ENCODE measurements at places on chromosomes 12 and 14.

- peaks cover 5% of the 10 kb centered on the region for H3K27me3 ChIP-seq
- H3K4me3 ChIP-seq, result no peak overlapping the region
- H3K4me1 ChIP-seq, result peaks cover 21% of the 10 kb centered on the region
- no peak overlapping the region for H3K27ac ChIP-seq
Measured at GRCh38 chr12:12209043-12209442, 57.8 kb downstream of the LRP6 start.

- H3K27ac ChIP-seq, result peak overlapping the region; percentile 91
- H3K4me1 ChIP-seq, result peaks cover 41% of the 10 kb centered on the region
- H3K4me3 ChIP-seq, result peak overlapping the region; percentile 92
- no peak for DNase-seq
- H3K36me3 ChIP-seq, result peaks cover 29% of the 10 kb centered on the region
- H3K27me3 ChIP-seq, result no peaks in the 10 kb centered on the region
Measured at GRCh38 chr12:52050116-52050757, 1.0 kb upstream of the NR4A1 start.

DNA sequence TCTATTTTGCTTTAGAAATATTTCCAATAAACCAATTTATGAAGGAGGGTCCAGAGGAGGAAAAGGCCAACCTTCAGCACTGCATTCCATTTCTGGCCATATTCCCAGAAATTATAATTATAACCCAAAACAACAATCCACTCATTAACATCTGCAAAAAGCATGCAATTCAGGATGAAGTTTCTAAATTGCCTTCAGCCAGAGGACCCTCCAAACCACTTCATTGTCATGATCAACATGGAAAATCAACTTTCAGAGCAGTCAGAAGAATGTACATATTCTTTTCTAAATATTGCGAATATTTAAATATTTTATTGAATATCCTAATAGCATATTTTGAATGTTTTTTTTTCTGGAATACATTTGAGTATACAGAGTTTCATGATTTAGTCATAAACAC is 332.6 kb upstream of the TMEM132C start:
- no peaks in the 10 kb centered on the region for H3K36me3 ChIP-seq
- H3K27me3 ChIP-seq, result no peaks in the 10 kb centered on the region
- DNase-seq, result no peak
- H3K4me3 ChIP-seq, result no peak overlapping the region

- H3K27me3 ChIP-seq, result no peaks in the 10 kb centered on the region
- H3K27ac ChIP-seq, result no peak within 1 kb of the TSS
- peaks cover 15% of the 10 kb centered on the region for H3K4me1 ChIP-seq
- H3K36me3 ChIP-seq, result no peaks in the 10 kb centered on the region
Measured at GRCh38 chr12:51346581-51346980, at the start of gene CELA1. CELA1 (minus strand) TSS chr12:51346679; CDS start chr12:51346638, 41 bp downstream.

DNA sequence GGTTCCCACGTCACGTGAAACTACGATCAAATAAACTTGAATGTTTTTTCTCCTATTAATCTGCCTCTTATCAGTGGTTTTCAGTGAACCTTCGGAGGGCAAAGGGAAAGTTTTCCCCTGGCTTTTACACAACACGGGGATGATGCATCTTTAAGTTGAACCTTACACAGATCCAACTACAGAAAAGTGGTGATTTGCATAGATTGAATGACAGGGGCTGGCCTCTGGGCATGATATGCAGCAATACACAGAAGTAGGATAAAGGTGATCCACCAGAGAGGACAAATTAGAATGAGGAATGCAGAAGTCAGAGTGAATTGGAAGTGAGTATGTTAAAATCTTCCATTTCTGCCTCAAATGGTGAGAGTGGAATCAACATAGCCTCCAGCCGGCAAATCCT is 11.6 kb downstream of the GSG1 start:
- no peak for DNase-seq
- peaks cover 6% of the 10 kb centered on the region for H3K4me1 ChIP-seq
- no peak overlapping the region for H3K27ac ChIP-seq
- H3K27me3 ChIP-seq, result no peaks in the 10 kb centered on the region

DNA sequence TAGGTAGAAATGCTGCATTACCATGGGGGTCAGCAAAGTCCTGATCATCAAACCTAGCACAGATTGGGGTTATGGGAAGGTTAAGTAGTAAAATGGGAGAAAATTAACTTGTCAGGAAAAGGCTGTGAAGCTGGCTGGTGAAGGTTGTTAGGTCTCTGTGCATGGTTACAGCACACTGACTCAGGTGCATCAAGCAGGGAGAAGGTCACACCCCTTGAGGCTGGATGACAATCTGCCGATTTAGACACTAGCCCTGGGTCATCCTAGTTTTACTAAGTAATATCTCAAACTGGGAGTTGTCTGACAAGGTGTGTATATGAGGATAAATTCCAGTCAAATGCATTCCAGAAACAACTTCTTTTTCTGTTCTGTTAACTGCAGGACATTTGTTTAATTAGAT is 271.1 kb upstream of the LRIG3 start:
- no peaks in the 10 kb centered on the region for H3K4me1 ChIP-seq
- DNase-seq, result no peak
- no peak overlapping the region for H3K27ac ChIP-seq
- H3K4me3 ChIP-seq, result no peak overlapping the region
- no peaks in the 10 kb centered on the region for H3K27me3 ChIP-seq
- H3K36me3 ChIP-seq, result no peaks in the 10 kb centered on the region

- H3K4me3 ChIP-seq, result no peak overlapping the region
- no peak for DNase-seq
- H3K27me3 ChIP-seq, result no peaks in the 10 kb centered on the region
- no peaks in the 10 kb centered on the region for H3K4me1 ChIP-seq
- H3K36me3 ChIP-seq, result no peaks in the 10 kb centered on the region
- no peak overlapping the region for H3K27ac ChIP-seq
Measured at GRCh38 chr14:26138764-26139445, 458.9 kb downstream of the NOVA1 start.

- H3K36me3 ChIP-seq, result no peaks in the 10 kb centered on the region
- H3K27me3 ChIP-seq, result peaks cover 43% of the 10 kb centered on the region
- H3K4me3 ChIP-seq, result peak within 1 kb of the TSS; percentile 33
- H3K4me1 ChIP-seq, result peaks cover 11% of the 10 kb centered on the region
Measured at GRCh38 chr12:131827961-131828534, at the start of gene MMP17. MMP17 (plus strand) TSS chr12:131828393; CDS start chr12:131828495, 102 bp downstream.

DNA sequence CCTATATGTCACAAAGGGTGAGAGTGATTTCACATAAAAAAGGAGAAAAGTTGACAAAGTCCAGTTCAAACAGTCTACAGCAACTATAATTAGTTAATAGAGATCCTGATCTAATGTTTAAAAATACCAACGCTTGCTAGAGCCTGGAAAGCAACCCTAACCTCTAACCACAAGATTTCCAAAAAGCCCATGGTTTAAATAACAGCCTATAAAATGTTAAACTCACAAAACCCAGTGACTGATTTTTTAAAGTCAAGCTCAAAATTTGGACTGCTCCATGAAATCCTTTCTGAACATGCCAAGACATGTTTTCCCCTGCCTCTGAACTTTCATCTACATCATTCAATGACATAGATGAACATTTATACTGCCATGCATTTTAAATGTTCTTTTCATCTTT is 81.6 kb downstream of the PLEKHG7 start:
- H3K27ac ChIP-seq, result no peak overlapping the region
- peaks cover 2% of the 10 kb centered on the region for H3K4me1 ChIP-seq
- H3K27me3 ChIP-seq, result no peaks in the 10 kb centered on the region
- DNase-seq, result no peak
- peaks cover 11% of the 10 kb centered on the region for H3K36me3 ChIP-seq

DNA sequence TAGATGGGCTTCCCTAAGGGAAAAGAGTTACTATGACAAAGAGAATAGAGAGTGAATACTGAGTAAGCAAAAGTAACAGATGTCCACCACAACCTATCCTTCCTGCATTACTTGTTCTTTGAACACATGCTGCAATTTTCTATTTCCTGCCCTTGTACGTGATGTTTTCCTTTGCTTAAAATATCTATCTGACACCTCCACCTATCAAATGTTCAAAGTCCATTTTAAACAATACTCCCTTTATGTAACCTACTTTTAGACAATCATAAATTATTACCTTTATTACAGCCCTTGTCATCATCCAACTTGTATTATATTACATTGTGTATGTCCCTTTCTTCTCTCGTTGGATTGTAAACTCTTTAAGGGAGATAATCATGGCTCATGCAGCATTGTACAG is 147.2 kb upstream of the DYRK2 start:
- H3K27ac ChIP-seq, result no peak overlapping the region
- peaks cover 12% of the 10 kb centered on the region for H3K4me1 ChIP-seq
- no peaks in the 10 kb centered on the region for H3K27me3 ChIP-seq

GRCh38 chr12:15603474-15604085 is 185.6 kb downstream of the EPS8 start:
- H3K4me3 ChIP-seq, result no peak overlapping the region
- H3K4me1 ChIP-seq, result peaks cover 6% of the 10 kb centered on the region
- H3K27me3 ChIP-seq, result peaks cover 4% of the 10 kb centered on the region
- no peak overlapping the region for H3K27ac ChIP-seq
- DNase-seq, result no peak

GRCh38 chr14:77918448-77918847 is 118.5 kb downstream of the ADCK1 start:
- H3K36me3 ChIP-seq, result peaks cover 8% of the 10 kb centered on the region
- H3K27ac ChIP-seq, result no peak overlapping the region
- no peak for DNase-seq
- no peaks in the 10 kb centered on the region for H3K4me1 ChIP-seq
- H3K27me3 ChIP-seq, result no peaks in the 10 kb centered on the region

DNA sequence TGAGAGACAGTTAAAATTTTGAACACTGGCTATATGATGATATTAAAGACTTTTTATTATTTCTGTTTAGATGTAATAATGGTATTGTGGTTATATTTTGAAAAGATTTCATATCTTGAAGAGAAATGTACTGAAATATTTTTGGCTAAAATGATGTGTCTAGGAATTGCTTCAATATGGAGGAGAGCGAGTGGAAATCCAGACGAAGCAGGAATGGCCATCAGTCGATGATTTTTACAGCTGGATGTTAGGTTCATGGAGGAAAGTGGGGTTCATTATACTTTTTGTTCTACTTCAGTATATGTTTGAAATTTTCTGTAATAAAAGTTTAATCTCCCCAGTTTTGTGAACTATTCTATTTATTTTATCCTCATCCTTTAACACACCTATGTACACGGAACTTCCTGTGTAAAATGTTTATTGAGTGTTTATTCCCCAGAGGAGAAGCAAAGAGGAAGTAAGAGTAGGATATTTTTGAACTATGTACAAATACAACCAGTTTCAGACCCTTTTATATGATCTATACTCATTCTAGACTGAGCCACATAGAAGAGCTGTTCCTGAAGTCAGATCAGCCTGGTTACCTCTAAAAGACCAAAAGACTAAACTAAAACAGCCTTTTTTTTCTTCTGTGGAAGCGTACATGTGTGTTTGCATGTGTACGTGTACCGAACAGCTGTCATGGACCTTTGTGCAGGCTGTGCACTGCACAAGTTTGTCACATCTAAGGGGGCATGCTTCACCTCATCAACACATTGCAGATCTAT is 211.0 kb upstream of the NUDT4 start:
- DNase-seq, result no peak
- H3K4me1 ChIP-seq, result peaks cover 12% of the 10 kb centered on the region
- H3K27me3 ChIP-seq, result peaks cover 4% of the 10 kb centered on the region
- no peak overlapping the region for H3K4me3 ChIP-seq
- H3K27ac ChIP-seq, result no peak overlapping the region

- H3K27me3 ChIP-seq, result peaks cover 19% of the 10 kb centered on the region
- no peak overlapping the region for H3K4me3 ChIP-seq
- DNase-seq, result no peak
- no peak overlapping the region for H3K27ac ChIP-seq
- peaks cover 9% of the 10 kb centered on the region for H3K4me1 ChIP-seq
- H3K36me3 ChIP-seq, result no peaks in the 10 kb centered on the region
Measured at GRCh38 chr12:131833288-131833895, 5.2 kb downstream of the MMP17 start.

GRCh38 chr12:122282061-122282460 is 15.8 kb upstream of the VPS33A start:
- no peaks in the 10 kb centered on the region for H3K4me1 ChIP-seq
- no peak overlapping the region for H3K27ac ChIP-seq
- no peak for DNase-seq

GRCh38 chr14:61466249-61466904 is 145.0 kb downstream of the PRKCH start:
- H3K36me3 ChIP-seq, result peaks cover 42% of the 10 kb centered on the region
- no peaks in the 10 kb centered on the region for H3K27me3 ChIP-seq
- no peak overlapping the region for H3K4me3 ChIP-seq
- peak overlapping the region; percentile 68 for H3K27ac ChIP-seq

- no peak for DNase-seq
- H3K36me3 ChIP-seq, result no peaks in the 10 kb centered on the region
- H3K4me1 ChIP-seq, result no peaks in the 10 kb centered on the region
- no peak overlapping the region for H3K4me3 ChIP-seq
Measured at GRCh38 chr14:96270565-96271420, 14.8 kb downstream of the BDKRB1 start.

DNA sequence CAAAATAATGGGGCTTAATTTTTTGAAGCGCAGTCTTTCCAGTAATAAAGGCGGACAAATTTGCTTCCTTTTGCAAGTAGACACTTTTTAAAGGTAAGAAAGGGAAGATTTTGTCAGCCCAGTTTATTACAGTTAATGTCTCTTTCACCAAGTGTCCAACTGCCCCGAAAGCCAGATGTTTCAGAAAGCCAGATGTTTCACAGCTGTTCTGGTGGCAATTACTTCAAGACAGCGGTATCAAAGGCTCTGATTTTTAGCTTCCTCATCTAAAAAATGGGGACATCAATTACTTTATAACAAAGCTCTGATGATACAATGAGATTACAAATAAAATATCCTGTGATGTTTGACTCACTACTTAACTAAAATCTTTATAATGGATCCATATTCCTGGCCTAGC is 1.0 kb downstream of the WBP11 start:
- H3K36me3 ChIP-seq, result peaks cover 27% of the 10 kb centered on the region
- no peaks in the 10 kb centered on the region for H3K27me3 ChIP-seq
- no peak overlapping the region for H3K27ac ChIP-seq
- no peak for DNase-seq
- peaks cover 33% of the 10 kb centered on the region for H3K4me1 ChIP-seq

DNA sequence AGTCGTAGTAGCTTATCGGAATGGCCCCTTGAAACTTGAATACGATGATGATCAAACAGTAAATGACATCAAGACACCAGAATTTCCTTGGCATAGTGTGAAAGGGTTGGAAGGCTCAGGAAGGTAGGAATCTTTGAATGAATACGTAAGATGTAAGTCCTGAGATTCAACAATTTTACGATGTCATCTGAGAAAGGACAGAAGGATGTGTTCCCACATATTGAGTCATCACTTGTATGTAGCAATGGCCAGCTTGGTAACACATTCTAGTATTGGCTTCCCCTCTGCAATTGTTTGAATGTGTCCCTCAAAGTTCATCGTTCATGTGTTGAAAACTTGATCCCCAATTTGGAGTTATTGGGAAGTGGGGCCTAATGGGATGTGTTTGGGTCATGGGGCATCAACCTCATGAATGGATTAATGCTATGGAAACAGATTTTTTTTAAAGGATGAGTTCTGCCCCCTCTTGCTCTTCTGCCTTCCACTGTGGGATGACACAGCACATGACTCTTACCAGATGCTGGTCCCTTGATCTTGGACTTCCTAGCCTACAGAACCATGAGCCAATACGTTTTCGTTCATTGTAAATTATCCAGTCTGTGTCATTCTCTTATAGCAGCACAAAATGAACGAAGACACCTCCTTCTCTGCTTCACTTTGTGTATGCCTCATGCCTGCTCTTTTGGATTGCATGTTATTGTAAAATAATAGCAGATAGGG is 284.6 kb downstream of the BCAT1 start:
- H3K27ac ChIP-seq, result no peak overlapping the region
- H3K4me1 ChIP-seq, result no peaks in the 10 kb centered on the region
- H3K4me3 ChIP-seq, result no peak overlapping the region
- no peak for DNase-seq
